Stimulated activated CD8-positive, alpha-beta memory T cell treated with anti-CD3 and anti-CD28 coated beads, Interleukin-4, amount 100 ng/mL, for 1 hour (primary cell): ENCODE measurements at places on chromosomes 7 and 10.

DNA sequence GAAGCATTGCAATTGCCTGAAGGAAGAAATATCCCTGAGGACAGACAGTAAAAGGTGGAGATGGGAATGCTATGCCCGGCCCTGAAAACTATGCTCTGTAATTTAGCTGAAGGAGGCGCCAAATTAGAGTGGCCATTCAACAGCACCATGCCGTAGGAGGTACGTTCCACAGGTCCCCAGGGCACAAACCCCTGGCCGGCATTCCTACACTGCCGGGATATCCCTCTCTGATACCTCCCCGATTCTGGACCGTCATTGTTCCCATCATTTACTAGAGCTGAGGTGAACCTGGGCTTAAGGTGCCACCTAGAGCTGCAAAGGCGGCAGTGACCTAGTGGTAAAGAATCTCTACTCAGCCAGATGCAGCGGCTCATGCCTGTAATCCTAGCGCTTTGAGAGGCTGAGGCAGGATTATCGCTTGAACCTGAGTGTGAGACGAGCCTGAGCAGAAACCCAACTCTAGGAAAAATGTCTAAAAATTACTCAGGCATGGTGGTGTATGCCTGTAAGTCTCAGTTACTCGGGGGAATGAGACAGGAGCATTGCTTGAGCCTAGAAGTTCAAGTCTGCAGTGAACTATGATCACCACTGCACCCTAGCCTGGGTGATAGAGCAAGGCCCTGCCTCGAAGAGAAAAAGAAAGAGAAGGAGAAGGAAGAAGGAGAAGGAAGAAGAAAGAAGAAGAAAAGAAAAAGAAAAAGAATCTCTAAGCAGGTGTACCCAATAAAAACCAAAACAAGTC is 53.0 kb upstream of the TNKS2 start:
- no peak for DNase-seq

DNA sequence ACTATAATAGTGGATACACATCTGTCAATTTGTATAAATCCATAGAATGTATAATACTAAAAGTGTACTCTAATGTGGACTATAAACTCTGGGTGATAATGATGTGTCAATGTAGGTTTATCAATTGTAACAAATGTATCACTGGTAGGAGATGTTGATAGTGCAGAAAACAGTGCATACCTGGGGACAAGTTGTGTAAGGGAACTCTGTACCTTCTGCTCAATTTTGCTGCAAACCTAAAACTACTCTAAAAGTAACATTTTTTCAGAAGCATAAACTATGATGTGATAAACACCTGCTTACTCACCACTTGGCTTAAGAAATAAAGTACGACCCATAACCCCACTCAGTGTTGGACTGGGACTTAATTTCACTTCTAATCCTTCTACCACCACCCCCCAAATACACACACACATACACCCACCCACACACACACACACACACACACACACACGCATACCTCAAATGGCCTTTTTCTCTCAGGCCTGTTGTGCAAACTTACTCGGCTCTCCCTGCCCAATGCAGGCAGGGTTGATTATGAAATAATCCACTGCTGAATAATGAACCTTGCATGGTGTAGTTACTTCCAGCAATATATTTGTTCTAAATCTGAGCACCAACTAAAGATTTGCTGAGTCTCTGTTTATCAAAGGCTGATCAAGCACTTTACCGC is 154.1 kb upstream of the KMT2E start:
- no peak for DNase-seq

DNA sequence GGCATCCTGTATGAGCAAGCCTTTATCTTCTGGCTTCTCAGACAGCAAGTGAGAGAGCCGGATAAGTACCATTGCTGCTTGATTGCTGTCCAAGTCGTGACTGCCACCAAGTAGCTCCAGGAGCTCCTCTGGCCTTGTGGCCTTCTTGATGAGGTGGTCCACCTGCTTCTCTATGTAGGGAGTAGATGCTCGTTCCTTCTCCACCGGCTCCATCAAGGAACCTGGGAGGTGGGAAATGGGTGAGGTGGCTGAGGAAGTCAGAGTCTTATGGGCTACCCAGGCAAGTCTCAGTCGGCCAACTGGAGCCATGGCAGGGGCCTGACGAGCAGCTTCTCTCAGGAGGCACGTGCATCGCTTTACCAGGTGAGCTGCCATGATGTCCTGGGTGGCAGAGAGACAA is 2.6 kb downstream of the TBRG4 start:
- DNase-seq: no peak

GRCh38 chr10:35392482-35393228 is 56.3 kb downstream of the CCNY start:
- no peak for DNase-seq

DNA sequence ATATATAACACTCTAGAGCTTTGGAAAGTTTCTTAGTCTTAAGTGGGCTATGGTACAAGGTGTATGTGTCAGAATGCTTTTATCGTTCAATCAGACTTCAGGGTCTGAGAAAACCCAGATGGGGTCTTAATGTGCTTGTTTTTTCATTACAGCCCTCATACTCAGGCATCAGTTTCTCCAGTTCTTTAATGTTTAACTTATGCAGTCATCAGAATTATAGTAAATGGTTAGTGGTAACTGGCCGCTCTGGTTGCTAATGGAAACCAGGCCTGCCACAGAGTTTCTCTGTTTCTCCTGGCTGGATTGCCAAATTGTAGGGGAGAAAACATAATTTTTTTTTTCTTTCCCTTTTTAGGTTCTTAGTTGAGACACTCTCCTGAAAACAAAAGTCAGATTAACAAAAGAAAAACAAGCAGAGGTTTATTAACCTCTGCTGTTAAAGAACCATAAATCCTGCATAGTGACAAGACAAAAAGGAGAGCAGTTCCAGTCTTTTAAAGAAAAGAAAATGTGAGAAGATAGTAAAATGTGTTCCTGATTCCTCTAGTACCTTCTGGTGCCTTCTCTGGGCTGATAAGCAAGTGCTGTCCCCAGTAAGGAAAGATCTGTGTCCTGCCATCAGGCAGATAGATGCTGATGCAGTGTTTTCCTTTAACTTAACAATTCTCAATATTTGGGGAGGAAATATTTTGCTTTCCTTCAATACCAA is 21.5 kb upstream of the GHITM start:
- DNase-seq: no peak

- no peak for DNase-seq
Measured at GRCh38 chr7:135385209-135385608, 124.7 kb downstream of the CNOT4 start.

DNA sequence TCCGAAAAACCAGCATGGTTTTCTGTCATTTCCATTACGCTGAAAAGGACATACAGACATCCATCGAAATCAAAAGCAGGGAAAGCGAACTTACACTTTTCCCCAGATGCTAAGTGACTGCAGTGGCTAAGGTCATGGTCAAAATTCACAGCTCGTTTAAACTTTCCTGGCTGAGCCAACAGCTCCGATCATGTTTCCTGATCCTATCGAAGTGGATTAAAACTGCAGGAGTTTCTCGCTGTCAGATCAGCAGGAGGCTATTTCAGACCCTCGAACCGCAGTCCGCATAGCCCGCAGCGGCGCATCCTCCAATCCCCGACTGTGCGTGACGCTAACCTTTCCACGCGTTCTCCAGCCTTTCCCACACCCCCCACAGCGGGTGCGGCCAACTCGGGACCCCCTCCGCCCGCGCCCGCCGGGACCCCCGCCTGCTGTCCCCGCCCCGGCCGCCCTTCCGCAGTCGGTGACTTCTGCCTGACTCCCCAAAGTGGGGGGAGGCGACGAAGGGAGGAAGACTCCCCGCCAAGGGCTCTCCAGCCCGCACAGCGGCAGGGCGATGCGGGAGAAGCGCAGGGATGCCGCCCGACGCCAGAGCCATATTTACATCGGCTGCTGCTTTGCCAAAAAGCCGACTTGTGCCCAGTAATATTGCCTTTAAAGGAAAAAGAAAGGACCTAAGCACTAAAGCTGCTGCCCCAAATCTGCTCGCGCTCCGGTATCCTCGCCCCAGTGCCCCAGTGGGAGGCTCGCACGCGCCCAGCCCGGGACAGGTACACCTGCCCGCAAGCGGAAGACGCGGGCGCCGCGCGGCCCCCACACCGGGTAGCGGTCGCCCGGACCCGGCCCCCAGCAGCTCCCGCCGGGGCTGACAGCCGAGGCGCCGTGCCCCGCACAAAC is 1.2 kb downstream of the PIP4K2A start:
- DNase-seq: no peak

DNA sequence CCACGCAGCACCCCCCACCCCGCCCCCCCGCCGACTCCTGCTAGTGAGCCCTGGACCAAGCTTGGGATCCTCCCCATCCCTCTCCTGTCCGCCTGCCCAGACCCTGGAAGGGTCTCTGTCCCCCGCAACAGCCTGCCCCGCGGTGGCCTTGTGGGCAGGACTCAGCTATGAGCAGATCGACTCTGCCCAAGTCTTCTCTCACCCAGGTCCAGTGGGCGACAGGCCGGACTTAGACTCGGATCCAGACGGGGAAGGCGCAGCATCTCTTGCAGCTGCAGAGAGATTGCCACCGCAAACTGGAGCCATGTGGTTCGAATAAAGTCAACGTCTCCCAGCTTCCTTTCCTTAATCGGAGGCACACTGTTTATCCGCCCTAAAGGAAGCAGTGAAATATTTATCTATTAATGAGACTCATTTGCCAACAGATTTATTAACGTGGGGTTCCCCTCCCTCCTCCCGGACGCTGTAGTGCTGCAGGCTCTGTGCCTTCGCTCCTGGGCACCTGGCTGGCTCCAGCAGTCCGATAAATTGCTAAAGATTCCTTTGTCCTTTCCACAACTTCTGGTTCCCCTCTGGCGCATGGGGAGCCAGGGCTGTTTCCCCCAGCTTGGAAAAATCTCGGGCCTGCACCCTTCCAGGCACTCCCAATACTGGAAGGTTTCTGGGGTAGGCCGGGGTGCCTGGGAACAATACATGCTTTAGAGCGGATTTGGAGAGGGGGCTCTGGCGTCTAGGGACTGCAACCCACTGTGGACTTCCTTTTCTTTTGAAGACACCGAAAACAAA is 634 bp upstream of the HOXA7 start:
- no peak for DNase-seq

- DNase-seq: no peak
Measured at GRCh38 chr7:156156734-156157408, 344.6 kb upstream of the SHH start.

GRCh38 chr10:14306190-14306589 is 24.5 kb downstream of the FRMD4A start:
- no peak for DNase-seq

DNA sequence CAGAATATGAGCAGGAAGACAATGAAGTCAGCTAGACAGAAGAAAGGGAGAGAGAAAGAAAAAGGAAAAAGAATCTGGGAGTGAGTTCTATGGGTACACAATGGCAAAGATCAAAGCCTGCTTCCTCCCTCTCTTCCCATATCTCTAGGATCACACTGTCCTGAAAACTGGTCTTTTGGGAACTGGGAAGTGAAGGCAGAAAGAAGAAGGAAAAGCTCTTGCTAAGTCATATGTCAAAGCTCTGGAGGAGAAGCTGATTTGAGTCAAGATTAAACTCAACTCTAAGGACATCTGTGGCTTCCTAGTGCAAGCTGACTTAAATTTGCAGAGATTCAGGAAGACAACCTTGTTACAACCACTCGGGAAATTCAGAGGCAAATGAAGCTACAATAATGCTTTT is 147.5 kb downstream of the DOCK4 start:
- DNase-seq: no peak
